ENCODE measurements at places on chromosomes 2 and 18.
A peak's percentile ranks its signal among the peaks of the same experiment; 100 is the strongest.

- DNase-seq: no peak
Observed at GRCh38 chr18:51192696-51193095, 4.8 kb downstream of the MEX3C start.

GRCh38 chr2:234335661-234336228 is 161.1 kb downstream of the ARL4C start:
- peak; percentile 75 for DNase-seq

- no peak for DNase-seq
Observed at GRCh38 chr2:134726645-134727044, 7.8 kb upstream of the TMEM163 start.

DNA sequence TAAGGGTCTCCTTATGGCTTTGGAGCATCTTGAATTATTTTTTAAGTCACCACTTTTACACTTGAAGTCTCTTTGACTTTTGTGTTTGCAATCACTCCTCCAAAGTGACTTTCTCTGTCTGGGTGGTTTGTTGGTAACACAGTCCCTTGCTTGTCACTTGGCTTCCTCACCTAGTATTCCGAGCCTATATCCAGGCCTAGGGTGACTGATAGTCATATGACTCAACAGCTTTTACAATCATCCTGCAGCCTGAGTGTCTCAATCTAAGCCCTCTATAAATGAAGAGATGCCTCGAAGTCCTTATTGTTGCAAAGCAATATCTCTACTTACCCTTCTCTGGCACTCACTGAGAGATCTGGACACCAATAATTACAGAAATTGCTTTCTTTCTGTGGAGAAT is 53.9 kb upstream of the SETBP1 start:
- no peak for DNase-seq

DNA sequence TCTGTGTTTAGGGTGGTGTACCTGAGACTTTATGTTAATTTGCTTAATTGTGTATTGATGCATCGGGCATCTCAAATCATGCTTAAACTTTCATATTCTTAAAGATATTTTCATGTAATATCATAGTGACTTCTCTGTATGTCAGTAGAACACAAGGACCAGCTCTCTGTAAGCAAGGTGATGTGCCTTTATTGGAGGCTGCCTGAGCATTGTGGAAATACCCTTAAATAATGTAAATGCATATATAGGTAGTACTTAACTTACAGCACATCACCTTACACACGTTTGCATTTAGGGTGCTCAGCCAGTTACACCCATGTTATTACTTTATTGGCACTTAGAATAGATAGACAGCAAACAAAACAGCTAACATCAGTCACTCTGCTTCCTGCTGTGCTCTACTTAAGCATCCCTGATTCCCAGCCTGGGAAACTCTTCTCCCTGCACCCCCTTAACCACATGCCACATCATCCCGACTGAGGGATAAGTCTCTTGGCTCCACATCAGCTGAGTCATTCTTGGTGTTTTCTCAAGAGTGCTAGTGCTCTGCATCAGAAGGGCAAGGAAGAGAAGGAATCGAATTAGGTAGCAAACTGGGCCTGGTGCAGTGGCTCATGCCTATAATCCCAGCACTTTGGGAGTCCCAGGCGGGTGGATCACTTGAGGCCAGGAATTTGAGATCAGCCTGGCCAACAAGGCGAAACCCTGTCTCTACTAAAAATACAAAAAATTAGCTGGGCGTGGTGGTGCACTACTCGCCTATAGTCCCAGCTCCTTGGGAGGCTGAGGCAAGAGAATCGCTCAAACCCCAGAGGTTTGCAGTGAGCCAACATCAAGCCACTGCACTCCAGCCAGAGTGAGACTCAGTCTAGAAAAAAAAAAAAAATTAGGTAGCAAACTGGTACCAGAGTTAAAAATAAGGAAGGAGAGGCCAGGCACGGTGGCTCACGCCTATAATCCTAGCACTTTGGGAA is 108.7 kb downstream of the MAP3K20 start:
- no peak for DNase-seq

DNA sequence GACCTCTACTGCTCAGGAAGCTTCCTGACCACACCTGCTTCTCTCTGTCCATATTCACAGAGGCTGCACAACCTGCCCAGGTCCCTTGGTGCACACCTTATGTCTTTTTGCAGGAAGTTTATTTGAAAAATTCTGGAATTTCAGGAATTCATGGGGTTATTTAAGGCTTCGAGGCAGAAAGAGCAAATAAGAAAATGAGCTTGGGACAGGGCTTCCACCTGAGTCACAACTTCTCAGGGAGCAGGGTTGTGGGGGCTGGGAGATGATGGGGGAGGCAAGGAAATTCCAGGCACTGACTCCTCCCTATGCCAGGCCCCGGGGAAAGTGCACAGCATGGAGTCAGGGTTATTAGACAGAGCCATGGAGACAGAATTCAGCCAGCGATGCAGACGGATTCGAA is 57.7 kb downstream of the INHBB start:
- no peak for DNase-seq

GRCh38 chr2:27263287-27264252 is 723 bp upstream of the SLC30A3 start:
- no peak for DNase-seq

DNA sequence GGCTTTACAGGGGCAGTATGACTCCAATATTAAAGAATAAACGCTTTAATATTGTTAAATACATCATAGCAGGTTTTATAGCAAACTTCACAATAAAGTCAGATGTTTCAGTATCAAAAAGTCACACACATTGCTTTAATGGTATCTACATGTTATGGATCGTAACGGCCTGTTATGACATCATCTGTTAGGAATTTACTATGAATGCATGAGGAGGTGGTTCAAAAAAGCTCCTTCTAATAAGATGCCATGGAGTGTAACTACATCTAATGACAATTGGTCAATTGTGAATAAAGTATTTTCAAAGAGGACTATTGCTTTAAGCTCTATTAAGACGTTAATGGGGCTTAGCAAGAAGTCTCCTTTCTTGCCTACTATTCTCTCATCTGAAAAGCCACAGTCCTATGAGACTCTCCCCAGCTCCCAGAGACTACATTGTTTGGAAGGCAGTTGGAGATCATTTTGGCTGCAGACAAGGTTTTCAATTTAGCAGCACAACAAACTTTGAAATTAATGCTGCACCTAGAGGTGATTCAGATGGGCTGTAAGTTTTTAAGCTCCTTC is 300.7 kb upstream of the MEIS1 start:
- no peak for DNase-seq

GRCh38 chr2:7931808-7932207 is 750.0 kb upstream of the ID2 start:
- DNase-seq: no peak

DNA sequence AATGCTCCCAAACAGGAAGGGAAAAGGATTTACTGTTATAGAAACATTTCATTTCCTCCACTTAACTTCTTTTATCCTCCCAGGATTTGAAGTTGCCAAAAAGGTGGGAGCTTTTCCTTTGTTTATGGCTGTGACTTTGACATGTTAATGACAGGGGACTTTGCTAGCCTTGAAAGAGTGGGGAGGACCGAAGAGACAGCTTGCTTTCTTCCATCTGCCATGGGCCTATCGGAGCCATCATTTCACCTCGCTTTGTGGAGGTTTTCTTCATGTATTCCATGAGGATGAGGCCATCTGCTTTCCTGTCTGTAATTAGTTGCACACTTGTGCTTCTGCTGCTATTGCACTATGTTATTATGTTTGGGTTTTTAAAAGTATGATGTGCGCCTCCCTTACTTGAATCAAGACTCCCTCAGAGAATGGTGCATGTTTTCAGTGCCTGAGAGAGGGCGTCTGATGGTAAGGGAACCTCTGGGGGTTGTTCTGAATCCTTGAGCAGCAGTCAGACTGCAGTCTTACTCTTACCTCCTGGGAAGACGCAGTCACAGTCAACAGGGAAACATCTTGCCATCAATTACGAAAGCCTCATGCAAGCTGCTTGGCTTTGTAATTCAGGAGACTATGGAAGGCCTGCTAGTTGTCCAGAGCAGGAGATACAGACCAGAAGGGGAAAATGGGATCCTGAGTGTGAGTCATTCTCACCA is 173.3 kb upstream of the MGAT5 start:
- no peak for DNase-seq

- DNase-seq: no peak
Observed at GRCh38 chr2:164911832-164912231, 43.5 kb downstream of the SLC38A11 start.

GRCh38 chr2:12261986-12262680 is 454.6 kb upstream of the TRIB2 start:
- DNase-seq: no peak

- DNase-seq: no peak
Observed at GRCh38 chr2:12606472-12607000, 110.2 kb upstream of the TRIB2 start.

- DNase-seq: no peak
Observed at GRCh38 chr2:88698498-88699233, 7.2 kb downstream of the RPIA start.

DNA sequence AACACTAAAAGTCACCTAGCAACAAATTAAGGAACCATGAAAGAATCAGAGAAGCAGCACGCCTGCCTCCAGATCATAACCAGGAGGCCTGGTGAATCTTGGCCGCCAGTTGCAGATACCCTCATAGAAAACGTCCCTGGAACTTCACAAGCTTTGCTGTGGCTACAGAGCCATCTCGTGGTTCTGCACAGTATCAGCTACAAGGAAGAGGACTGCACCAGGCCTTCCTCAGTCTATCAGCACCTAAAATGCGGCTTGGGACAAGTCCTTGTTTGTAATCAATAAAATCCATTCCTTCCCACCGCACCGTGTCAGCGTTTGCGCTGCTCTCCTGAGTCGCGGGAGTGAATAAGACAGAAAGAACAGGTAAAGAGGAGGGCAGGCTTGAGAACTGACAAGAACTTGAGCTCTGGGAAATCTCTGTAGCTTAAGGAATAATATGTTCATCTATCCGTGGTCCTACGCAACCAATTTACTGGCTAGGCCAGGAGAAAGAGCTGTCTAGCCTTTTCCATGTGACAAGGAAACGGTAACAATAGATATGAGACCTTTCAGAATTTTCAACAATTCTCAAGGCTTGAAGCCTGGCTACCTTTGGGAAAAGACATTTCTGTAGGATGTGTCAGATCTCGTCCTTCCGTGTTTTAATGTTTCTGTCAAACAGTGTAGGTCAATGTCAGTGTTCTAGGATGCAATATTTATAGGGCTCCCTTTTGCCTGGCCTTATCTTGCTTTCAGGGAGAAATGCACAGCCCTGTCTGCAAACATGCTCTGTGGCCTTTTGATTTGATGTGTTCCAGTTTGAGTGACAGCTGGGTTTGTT is 128.5 kb upstream of the RAB12 start:
- DNase-seq: no peak
